ENCODE measurements at places on chromosomes 1 and 21. TPM values are rescaled to one million over a fixed set of nuclear protein-coding genes. Genes with fewer than 3 reads are reported as not detected.

DNA sequence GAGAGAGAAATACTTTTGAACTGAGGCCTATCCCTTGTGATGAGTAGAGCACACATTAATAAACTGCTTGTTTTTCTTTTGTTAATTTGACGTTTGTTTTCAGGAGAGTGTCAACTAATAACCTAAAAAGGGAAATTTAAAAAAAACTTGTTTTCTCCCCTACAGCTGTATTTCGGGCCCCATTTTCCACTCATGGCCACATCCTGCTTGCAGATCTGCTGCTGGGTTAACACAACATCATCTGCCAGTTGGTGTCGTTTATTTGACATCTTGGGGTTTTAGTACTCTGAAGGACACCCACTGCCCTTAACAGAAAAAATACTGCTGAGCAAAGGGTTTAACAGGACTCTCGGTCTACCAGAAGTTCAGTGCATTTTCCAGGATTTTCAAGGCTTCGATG lies 848 bp upstream of the PYHIN1 start:
- no peak for DNase-seq

Gene OR14K1
- total RNA-seq, result not detected

DNA sequence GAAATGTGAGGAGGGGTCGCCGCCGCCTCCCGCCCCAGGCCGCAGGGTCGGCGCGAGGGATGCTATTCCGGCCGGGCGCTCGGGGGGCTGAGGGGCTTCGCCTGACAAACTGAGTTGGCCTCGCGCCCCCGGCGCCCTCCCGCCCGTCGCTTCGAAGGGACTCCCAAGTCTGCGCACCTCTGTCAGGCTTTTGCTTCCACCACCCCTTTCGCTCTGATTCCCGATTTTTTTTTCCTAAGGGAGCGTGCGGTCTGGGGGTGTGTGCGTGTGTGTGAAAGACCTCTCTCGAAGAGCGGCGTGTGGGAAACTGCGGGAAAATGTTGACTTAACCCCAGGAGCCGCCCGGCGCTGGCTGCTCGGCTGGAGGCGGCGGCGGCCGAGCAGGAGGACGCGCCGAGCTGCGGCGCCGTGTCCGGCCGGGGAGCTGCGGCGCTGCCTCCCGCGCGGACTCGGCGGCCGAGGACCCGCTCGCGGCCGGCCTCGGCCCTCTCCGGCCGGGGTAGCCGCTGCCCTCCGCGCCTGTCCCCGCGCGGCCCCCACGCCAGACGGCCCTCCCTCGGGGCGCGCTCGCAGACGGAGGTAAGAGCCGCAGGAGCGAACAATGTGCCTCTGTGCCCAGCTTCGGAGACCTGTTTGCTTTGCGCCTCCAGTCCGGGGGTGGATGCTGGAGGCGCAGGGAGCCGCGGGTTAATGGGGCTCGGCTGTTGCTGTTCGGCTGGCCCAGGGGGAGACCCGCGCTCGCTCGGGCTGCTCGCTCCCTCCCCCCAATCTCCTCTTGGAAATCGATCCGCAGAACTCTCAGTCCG lies 1.1 kb downstream of the ADGRL2 start:
- DNase-seq, result peak; percentile 48

GRCh38 chr1:9316080-9316444 lies 23.4 kb downstream of the SPSB1 start:
- no peak for DNase-seq

Gene C1orf167
- 0.68 TPM for total RNA-seq

- no peak for DNase-seq
These were observed 22.4 kb downstream of the MCOLN3 start for GRCh38 chr1:85025940-85026339.

Gene SSX2IP
- total RNA-seq, result 21.2 TPM

Gene CA6
- total RNA-seq, result not detected

- no peak for DNase-seq
These were observed 174.7 kb downstream of the ADGRL4 start for GRCh38 chr1:78831731-78832360.

Gene ID3
- 81.0 TPM for total RNA-seq

Gene KRTAP21-2
- not detected for total RNA-seq

- DNase-seq, result no peak
These were observed 20.1 kb upstream of the PIGK start for GRCh38 chr1:77239311-77239710.

DNA sequence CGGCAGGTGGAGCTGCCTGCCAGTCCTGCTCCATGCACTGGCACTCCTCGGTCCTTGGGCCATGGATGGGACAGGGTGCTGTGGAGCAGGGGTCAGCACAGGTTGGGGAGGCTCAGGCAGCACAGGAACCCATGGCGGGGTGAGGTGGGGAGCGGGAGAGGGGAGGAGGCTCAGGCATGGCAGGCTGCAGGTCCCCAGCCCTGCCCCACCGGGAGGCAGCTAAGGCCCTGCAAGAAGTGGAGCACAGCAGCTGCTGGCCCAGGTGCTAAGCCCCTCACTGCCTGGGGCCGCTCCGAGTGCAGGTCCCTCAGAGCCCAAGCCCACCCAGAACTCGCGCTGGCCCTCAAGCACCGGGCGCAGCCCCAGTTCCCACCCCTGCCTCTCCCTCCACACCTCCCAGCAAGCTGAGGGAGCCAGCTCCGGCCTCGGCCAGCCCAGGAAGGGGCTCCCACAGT lies 691 bp upstream of the GBP5 start:
- no peak for DNase-seq

Gene C1orf115
- 13.1 TPM for total RNA-seq

DNA sequence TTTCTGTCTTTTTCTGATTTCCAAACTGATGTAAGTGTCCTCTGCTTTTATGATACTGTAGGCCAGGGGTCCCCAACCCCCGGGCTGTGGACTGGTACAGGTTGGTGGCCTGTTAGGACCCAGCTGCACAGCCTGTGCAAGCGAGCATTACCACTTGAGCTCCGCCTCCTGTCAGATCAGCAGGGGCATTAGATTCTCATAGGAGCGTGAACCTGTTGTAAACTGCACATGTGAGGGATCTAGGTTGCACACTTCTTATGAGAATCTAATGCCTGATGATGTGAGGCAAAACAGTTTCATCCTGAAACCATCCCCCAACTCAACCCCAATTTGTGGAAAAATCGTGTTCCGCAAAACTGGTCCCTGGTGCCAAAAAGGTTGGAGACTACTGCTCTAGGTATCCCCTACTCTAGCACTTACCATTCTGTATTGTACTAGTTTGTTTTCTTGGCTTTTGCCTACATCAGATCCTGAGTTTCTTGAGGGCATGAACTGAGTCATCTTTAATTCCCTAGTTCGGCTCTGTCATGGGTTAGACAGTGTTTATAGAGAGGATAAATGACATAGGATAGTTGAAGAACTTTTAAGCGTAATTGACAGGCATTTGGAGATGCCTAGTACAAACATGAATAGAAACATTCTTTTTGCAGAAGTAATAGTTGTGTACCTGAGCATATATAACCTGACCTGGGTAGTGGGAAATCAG lies 4.1 kb downstream of the ABCD3 start:
- no peak for DNase-seq

GRCh38 chr21:15053500-15053899 lies 11.3 kb downstream of the NRIP1 start:
- no peak for DNase-seq

- peak; percentile 71 for DNase-seq
These were observed 71.0 kb downstream of the NFASC start for GRCh38 chr1:204941421-204942338.

GRCh38 chr1:82284213-82284612 lies 483.5 kb downstream of the ADGRL2 start:
- no peak for DNase-seq

Gene ATP1A4
- total RNA-seq, result 16.5 TPM

DNA sequence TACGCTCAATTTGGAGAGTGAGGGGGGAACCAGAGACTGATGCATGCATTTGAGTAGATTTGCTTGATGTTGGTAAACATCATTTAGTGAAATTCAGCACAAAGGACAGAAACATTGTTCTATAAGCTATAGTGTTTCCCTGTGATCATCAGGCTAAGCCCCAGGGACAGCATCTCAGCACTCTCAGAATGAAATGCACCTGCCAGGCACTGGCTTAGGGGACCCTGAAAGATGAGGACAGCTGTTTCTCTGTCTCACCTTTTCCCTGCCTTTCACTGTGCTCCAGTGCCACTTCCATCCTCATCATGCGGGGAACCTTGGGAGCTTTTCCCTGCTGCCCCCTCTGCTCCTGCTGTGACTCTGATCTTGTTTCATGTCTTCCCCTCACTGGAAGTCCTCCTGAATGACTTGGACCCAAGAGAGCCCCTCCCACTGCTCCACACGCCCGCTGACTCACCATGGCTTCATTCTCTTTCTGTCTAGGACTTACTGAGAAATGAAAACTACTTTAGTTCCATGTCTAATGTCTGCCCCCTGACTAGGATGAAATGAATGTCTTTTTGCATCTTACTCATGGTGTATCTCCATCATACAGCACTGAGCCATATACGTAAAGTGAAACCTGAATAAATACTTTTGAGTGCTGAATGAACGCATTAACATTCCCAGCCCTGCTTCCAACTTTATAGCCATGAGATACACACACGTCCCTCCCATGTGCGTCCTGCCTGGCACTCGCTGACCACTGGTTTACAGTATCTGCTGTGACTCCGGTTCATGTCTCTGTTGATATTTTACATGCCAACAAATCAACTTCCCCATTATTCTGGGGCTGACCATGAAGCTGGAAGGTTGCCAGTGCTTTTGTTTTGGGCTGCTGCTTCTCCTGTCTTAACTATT lies 182.0 kb downstream of the PCP4 start:
- no peak for DNase-seq

- DNase-seq, result no peak
These were observed 14.6 kb upstream of the TMEM61 start for GRCh38 chr1:54965624-54966340.

DNA sequence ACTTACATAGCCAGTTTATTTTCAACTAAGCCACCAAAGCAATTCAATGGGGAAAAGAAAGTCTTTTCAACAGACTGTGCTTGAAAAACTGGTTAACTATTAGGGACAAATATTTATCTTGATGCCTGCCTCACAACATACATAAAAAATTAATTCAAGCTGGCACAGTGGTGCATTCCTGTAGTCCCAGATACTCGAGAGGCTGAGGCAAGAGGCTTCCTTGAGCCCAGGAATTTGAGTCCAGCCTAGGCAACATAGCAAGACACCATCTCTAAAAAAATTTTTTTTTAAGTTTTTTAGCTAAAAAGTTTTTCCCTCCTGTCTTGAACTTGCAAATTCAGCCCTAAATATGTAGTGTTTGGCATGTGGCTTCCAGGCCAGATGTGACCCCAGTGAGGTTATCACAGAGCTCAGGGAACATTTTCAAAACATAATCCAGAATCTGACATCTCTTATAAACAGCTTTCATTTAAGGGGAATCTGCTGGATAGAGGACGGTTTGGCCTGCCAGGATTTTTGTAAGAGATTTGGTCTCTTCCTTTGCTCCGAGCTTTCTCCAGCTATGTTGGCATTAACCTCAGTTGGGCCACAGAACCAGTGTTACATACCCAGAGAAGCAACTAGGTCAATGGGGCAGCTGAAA lies 46.4 kb downstream of the COL6A1 start:
- DNase-seq, result no peak

Measured in ureter (tissue), 1 donor.